ENCODE measurements at places on chromosomes 7 and 10. TPM values are rescaled to one million over a fixed set of nuclear protein-coding genes. Genes with fewer than 3 reads are reported as not detected.

Gene HACD1
- polyA plus RNA-seq: 33.6 TPM

Gene LOXL4
- not detected for polyA plus RNA-seq

Gene DPYSL4
- polyA plus RNA-seq: 143 TPM

Gene ANKRD61
- polyA plus RNA-seq: not detected

Gene LAMB1
- polyA plus RNA-seq: 7.6 TPM

Gene GBX1
- polyA plus RNA-seq: not detected

Gene BTBD16
- not detected for polyA plus RNA-seq

Gene TLL2
- 0.11 TPM for polyA plus RNA-seq

Gene ZNF316
- polyA plus RNA-seq: 22.2 TPM

Gene UCMA
- polyA plus RNA-seq: not detected

Gene DDC
- 42.9 TPM for polyA plus RNA-seq

Gene ERVW-1
- polyA plus RNA-seq: not detected

Gene TLX1
- polyA plus RNA-seq: not detected

Gene PARG
- polyA plus RNA-seq: 33.1 TPM

Gene PAX2
- polyA plus RNA-seq: not detected

Measured in neural cell (in vitro differentiated cells).